ENCODE measurements at places on chromosomes 4 and X.

DNA sequence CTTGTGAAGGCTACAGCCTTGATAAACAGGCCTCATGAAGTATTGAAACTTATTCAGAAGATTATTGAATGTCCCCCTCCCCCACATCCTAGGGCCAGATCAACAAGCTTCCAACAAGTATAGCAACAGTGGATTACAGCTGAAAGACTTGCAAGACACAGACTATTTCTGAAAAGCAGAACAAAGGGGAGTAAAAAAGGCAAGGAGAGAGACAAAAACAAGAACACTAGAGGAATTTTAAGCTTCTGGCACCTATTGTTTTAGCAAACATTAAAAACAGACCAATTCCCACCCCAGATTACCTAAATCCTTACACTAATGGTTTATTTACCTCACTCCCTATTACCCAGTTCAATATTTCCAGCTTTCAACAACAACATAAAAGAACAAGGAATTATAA, 446.3 kb upstream of the FSTL5 start:
- peak; percentile 39 for DNase-seq

GRCh38 chrX:100659431-100660137, 15.6 kb downstream of the SRPX2 start:
- DNase-seq = no peak

- DNase-seq = no peak
Observed at GRCh38 chr4:147362938-147363337, 118.0 kb upstream of the EDNRA start.

- no peak for DNase-seq
Observed at GRCh38 chr4:134807231-134807745, 605.7 kb upstream of the PABPC4L start.

DNA sequence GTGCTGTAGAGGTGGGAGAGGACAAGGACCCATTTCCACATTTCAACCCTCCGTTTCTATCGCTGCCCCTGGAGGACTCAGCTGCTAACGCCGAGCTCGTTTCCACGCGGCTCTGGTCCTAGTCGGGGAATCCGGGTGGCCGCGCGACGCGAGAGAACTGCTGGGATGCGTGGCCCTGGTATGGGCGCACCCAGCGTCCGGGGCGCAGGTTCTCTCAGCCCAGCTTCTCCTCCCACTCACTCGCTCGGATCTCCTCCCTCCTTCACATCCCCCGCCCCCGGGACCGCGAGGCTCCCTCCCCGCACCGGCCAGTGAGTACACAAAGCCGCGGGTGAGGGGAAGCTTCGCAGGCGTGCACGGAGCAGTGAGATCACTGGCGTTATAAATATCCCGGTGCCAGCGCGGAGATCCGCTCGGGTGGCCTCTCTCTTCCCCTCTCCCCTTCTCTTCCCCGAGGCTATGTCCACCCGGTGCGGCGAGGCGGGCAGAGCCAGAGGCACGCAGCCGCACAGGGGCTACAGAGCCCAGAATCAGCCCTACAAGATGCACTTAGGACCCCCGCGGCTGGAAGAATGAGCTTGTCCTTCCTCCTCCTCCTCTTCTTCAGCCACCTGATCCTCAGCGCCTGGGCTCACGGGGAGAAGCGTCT, at the start of gene FGF5:
FGF5 (plus strand) TSS at position 412 of the 649 bp plus-strand sequence; CDS start at position 573, 161 bp downstream.
- peak; percentile 38 for DNase-seq

DNA sequence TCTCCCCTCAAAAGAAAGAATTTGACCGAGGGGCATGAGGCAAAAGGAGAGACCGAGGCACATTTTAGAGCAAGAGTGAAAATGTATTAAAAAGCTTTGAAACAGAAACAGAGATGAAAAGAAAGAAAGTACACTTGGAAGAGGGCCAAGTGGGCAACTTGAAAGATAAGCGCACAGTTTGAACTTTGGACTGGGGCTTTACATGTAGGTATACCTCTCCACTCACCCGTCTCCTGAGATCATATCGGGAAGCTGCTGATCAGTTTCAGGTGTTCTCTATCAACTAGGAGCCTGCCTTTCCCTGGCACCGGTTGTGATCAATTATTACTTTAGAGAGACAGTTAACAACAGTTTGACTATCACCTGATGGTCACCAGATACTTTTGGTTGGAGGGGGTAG, 2666.5 kb downstream of the ARAP2 start:
- DNase-seq = no peak

DNA sequence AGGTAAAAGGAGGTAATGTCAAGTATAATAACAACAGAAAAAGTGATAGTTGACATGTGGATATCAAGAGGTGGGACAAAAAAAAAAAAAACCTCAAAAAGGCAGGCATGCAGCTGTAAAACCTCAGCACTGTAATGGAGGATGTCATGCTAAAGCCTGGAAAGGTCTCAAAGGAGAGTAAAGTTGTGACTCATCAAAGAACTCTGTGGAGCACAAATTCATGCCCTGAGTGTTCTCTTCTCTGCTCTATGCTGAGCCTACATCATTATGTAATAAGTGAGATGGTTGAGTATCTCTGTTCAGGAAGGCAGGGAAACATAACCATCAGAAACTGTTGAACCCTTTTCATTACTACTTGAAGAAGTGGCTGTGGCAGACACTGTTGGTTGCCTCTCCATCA, 597.8 kb downstream of the BCOR start:
- DNase-seq = no peak

GRCh38 chrX:37716602-37717001, 31.0 kb downstream of the XK start:
- no peak for DNase-seq

DNA sequence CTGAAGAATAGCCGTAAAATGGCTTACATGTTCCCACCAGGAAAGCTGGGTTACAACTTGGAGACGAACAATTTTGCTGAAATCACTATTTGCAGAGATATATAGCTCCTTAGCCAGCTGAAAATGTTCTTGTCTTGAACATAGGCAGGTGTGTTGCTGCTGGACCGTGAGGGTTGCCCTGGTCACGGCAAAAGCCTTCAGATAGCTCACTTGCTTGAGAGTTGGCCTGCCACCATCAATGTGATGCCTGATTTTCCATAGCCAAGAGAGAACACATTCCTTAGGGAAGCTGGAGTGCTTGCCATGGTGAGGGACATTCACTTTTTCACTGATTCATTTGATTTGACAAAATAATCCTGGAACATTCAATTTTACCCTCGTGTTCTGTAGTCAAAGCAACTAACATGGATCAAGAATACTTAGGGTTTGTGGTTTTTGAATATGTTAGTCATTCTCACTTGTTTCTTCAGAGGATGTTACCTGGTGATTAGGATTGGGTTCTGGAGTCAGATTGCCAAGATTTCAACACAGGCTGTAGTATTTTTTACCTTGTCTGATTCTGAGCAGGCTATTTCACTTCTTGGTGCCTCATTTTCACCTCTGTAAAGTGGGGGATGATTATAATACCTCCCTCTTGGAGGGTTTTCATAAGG, 536.9 kb downstream of the RAPGEF2 start:
- DNase-seq = no peak

GRCh38 chr4:68182382-68182820, 52.7 kb upstream of the TMPRSS11F start:
- no peak for DNase-seq

DNA sequence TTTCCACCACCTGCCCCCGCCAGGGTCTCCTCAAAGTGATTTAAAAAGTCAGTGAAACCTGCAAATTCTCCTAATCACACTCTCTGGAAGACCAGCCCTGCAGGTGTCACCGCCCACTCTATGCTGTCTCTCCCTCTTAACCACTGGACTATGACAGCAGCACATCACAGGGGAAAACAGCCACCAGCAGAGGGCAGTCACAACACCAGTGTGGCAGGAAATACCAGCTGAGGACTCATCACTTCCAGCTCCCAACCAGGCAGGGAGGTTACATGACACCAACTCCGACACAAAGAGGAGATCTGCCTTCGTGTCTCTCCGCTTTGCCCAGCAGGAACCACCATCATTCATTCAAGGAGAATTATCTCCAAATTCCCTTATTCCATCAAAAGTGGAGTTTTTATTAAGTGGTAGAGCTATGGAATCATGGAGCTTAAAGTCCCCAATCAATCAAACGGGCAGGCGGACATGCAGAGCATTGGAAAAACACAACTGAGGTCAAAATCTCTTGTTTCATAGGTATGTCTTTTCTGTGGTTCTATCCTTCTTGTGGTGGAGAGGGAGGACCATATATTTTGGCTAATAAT, 91.3 kb downstream of the NSUN7 start:
- DNase-seq = peak; percentile 83

- no peak for DNase-seq
Observed at GRCh38 chrX:78327370-78328086, at the start of gene CYSLTR1. CYSLTR1 (minus strand) TSS chrX:78327611; CDS start chrX:78273746, 53,865 bp downstream.

GRCh38 chr4:114595921-114596320, 2.7 kb upstream of the UGT8 start:
- DNase-seq = no peak

DNA sequence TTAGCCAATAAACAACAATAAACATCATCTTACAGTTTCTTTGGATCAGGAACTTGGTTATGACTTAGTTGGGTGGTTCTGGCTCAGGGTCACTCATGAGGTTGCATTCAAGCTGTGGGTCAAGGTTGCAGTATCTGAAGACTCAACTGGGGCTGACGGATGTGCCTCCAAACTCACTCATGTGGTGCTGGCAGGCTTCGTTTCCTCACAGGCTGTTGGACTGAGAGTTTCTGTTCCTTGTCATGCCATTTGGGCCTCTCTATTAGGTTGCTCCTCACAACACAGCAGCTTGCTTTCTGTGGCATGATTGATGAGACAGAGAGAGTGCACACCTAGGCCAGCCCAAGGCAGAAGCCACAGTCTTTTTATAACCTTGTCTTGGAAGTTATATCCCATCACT, 20.7 kb downstream of the FRMPD3 start:
- no peak for DNase-seq

GRCh38 chr4:3773552-3774001, 7.4 kb downstream of the ADRA2C start:
- no peak for DNase-seq

DNA sequence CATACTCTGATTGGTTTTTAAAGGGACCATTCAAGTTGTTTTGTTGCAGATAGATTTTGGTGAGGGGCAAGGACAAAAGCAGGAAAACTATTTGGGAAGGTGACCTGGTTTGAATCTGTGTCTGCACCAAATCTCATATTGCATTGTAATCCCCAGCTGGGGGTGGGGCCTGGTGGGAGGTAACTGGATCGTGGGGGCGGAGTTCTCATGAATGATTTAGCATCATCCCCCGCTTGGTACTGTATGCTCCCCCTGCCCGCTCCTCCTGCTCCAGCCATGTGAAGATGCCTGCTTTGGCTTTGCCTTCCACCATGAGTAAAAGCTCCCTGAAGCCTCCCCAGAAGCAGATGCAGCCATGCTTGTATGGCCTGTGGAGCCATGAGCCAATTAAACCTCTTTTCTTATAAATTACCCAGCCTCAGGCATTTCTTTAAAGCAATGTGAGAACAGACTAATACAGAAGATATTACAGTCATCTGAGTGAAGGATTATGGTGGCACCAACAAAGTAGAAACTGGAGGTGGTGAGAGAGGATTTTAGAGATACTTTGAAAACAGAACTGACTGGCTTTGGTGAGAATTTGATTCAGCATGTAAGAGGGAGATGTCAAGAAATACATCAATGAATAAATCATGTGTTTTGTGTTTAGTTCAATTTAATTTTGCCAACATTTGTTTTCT, 14.4 kb downstream of the IL21 start:
- no peak for DNase-seq

GRCh38 chr4:150694438-150694837, 112.5 kb downstream of the MAB21L2 start:
- no peak for DNase-seq

- no peak for DNase-seq
Observed at GRCh38 chr4:7398104-7398423, 36.7 kb downstream of the PSAPL1 start.

DNA sequence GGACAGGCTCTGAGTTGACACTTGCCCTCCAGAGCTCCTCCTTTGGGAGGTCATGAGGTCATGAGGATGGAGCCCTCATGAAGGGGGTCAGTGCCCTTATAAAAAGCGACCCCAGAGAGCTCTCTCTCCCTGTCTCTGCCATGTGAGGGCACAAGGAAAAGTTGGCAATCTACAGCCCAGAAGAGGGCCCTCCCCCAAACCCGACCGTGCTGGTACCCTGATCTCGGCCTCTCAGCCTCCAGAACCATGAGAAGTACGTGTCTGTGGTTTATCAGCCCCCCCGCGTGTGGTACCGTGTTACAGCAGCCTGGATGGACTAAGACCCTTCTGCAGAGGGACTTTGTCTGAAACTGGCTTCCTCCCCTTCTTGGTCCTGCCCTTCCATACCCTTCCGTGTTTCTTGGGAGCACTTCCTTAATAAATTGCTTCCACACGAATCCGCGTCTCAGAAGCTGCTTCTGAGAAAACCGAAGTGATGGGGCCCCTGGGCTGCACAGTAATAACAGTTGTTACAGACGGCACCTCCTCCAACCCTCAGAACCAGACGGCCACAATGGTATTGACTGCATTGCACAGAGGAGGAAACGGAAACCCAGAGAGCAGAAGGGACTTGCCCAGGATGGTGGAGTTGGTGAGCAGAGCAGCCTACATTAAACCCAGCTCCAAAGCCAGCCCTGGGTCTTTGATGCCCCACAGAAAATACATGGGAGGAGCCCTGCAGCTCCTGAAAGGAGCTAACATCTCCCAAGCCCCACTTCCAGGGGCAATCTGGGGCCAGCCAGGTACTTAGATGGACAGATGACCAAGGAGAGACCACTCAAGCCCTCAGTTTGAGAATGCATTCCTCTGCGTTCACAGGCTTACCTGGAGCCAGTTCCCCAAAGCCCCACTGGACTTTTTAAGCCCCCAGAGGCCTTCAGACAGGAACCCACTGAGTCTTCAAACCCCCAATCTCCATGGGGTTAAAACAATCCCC, 242.7 kb downstream of the BCOR start:
- DNase-seq = no peak

- DNase-seq = no peak
Observed at GRCh38 chr4:72463724-72464123, 105.3 kb downstream of the ADAMTS3 start.

GRCh38 chr4:7771541-7772507, 167.8 kb downstream of the AFAP1 start:
- DNase-seq = no peak

DNA sequence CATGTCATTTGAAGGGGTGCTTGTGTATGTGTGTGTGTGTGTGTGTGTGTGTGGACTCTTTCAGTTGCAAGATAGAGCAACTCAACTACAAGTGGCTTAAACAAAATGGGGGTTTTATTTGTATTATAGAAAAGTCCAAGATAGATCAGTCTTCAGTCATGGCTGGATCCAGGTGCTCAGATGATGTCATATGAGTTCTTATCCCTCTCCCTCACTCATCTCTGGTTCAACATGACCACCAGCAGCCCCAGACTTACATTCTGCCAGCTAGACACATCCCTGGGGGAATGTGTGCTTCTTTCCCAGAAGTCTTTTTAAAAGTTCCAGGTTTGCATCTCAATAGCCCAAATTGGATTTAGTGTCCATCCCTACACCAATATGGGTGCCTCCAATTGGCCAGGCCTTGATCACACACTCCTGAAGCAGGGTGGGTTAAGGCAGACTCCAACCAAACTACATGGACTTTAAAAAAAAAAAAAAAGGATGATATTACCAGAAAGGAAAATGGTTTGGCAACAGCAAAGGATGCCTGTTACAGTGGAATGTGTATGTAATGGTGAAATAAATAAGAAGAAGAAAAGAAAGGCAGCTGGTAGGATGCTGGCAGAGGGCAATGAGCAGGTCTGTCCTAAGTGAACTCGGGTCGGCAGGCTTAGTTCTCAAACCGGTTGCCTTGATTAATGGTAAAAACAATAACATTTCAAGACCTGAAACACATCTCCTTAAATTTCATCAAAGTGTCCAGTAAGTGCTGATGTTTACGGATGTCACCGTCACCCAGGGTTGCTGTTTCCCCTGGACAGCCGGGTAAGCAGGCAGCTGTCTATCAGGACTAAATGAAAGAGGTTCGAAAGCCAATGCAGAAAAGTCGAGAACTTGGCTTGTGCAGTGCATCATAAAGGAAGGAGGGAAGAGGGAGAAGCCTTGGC, 107.7 kb downstream of the SMIM20 start:
- no peak for DNase-seq
